Suppressor macrophage treated with lipopolysaccharide for 1 hour (primary cell): ENCODE measurements at places on chromosomes 13 and 19.
A peak's percentile ranks its signal among the peaks of the same experiment; 100 is the strongest.

DNA sequence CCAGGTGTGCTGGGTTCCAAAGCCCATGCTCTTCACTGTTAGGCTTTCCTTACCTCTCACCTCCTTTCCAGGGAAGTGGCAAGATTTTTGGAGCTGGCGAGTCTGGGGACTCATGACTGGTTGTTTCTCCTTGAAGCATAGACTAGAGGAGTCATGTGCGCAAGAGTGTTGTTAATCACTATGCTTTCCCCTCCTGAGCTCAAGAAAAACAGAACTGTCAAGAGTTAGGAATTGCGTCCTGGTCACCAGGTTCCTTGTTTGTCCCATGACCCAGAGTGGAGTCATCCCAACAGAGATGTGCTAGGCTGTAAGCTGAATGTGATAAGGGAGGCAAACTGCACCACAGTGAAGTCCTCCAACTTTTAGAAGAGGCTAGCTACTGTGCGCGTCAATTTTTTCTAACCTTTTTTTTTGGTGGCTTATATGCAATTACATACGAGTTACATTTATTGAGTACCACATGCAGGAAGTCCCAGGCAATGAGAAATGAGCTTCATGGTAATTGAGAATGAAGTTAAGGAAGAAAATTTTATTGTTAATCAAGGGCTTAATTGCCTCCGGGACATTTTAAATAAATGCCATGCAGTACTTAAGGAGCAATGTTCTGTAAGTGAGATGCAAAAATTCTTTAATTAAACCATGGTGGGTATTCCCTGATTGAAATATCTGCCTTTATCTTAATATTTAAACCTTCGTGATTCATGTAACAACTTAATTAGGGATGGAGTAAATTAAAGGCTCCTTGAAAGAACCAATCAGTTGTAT, 233.9 kb downstream of the ZIC5 start:
- DNase-seq = peak; percentile 47

GRCh38 chr19:56309511-56310185, 5.0 kb downstream of the ZSCAN5A start:
- DNase-seq = peak; percentile 60

- no peak for DNase-seq
Measured at GRCh38 chr19:28794301-28794700, 418.6 kb downstream of the UQCRFS1 start.

DNA sequence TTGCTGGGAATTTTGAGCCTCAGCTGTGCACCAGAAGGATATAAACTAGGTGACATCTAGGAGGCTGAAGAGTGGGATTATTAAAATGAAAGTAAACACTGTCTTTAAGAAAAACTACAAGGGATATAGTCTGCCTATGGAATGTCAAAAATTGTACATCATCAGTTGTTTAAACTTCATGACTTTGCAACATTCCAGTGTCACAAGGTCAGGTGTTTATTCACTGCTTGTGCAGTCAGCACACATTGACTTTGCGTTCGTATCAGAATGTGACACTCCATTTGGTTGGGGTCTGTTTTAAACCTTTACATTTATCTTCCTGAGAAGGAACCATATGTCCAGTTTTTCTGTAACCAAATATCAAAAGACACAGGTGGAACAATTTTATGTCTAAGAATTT, 85.6 kb downstream of the KL start:
- no peak for DNase-seq

GRCh38 chr13:111280681-111281585, 39.5 kb upstream of the TEX29 start:
- DNase-seq = peak; percentile 7

DNA sequence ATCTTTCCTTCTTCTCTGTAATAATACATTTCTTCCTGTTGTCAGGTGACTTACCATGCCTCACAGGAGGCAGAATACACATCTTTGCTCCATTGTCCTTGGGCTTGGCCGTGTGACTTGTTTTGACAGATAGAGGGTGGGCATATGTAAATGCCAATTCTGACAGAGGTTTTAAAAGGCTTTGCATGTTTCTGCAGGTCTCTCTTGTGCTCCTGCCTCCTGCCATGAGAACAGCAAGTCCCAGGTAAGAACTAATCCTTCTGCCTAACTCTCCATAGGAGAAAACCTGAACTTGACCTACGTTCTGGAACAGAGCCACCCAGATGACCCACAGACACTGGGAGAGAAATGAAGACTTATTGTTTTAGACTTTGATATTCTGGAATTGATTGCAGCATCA, 88.7 kb upstream of the TNFSF11 start:
- DNase-seq = no peak

DNA sequence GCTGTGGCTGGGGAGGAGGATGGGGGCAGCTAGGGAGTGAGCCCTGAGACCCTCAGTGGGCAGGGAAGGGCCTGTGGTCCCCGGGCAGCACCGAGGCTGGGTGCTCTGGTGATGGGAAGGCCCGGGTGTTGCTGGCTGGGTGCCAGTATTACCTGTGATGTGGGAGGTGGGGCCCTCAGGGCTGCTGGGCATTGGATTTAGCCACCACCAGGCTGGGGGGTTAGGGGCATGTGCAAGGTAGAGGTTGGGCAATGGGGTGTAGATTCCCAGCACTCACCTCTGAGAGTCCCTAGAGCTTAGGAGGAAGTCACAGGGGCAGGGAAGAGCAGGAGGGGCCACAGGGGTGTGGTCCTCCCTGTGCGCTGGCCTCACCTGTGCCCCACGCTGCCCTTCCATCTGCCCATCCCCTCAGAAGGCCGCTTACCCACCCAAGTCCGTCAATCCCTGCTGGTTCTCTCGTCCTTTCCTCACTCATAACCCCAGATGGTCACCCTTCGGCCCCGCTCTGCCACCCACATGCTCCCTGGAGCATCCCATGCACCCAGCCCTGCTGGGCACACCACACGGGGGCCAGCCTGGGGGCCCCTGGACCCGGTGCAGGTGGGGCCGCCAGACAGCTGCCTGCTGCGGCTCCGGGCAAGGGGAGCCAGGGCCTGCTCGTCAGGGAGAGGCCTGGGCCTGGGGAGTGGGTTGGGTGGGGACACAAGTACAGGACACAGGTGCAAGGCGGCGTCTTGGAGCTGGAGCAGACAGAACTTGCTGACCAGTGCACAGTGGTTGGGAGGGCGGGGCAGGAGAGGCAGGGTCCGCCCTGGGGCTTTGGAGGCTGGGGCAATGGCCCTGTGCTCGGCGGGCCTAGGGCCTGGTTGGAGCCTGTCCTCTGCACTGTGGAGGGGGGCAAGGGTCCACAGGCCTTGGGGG, 12.5 kb downstream of the EPN1 start:
- DNase-seq = no peak

- no peak for DNase-seq
Measured at GRCh38 chr19:40323705-40324104, 24.5 kb downstream of the C19orf47 start.

- DNase-seq = no peak
Measured at GRCh38 chr13:77752512-77753069, 55.1 kb downstream of the SLAIN1 start.

- no peak for DNase-seq
Measured at GRCh38 chr19:31283701-31284100, 65.5 kb downstream of the TSHZ3 start.

DNA sequence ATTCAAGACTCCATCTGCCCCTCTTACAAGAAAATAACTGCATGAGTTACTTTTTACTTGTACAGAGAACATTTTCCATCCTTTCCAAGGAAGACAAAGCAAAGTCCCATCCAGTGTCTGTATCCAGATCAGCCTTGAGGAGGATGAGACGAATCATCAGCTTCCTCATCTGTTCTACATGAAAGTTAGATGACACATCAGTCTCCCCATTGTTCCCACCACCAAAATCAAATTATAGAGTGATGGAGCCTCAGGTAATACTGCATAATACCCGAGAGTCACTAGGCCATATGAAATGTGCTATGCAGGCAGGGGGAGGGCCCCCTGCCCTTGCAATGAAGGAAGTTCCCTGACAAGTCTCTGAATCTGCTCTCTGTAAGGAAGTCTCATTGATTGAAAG, 1244.6 kb upstream of the SLC10A2 start:
- DNase-seq = no peak

GRCh38 chr13:93309886-93310523, 83.4 kb downstream of the GPC6 start:
- DNase-seq = no peak

DNA sequence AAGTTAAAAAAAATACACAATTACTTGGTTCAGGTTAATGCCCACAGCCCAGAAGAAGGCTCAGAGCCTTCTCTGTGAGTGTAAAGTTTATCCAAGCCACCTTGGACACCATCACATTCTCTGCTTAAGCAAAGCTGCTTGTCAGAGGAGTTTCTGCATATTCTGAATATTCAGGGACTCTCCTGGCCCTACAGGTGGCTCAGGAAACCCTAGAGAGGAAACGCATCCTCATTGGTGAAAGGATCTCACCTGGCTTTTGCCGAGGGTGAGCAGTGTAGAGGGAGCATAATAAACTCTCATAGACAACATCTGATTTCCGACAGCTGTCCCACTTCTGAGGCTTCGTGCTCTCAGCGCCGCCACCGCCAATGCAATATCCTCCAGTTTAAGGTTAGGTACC, 239.9 kb upstream of the TSHZ3 start:
- no peak for DNase-seq

DNA sequence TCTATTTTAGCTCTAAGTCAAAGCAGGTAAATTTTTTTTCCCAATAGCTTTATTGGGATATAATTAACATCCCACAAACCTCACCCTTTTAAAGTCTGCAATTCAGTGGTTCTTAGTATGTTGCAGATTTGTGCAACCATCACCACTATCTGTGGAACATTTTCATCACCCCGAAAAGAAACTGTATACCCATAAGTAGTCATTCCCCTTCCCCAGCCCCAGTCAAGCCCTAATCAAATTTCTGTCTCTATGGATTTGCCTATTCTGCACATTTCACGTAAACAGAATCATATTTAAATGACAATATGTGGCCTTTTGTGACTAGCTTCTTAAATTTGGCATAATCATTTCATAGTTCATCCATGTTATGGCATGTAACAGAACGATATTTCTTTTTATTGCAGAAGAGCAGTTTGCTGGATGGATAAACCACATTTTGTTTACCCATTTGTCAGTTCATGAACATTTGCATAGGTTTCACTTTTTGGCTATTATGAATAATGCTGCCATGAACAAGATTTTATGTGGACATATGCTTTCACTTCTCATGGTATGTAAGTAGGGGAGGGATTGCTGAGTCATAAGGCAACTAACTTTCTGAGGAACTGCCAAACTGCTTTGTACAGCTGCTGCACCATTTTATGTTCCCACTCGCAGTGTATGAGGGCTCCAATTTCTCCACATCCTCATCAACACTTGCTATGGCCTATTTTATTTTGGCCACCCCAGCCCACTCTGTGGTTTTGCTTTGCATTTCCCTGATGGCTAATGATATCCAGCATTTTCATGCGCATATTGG, 10.9 kb downstream of the SLC46A3 start:
- peak; percentile 93 for DNase-seq

GRCh38 chr13:86900906-86901305, 770.3 kb upstream of the SLITRK5 start:
- DNase-seq = no peak

DNA sequence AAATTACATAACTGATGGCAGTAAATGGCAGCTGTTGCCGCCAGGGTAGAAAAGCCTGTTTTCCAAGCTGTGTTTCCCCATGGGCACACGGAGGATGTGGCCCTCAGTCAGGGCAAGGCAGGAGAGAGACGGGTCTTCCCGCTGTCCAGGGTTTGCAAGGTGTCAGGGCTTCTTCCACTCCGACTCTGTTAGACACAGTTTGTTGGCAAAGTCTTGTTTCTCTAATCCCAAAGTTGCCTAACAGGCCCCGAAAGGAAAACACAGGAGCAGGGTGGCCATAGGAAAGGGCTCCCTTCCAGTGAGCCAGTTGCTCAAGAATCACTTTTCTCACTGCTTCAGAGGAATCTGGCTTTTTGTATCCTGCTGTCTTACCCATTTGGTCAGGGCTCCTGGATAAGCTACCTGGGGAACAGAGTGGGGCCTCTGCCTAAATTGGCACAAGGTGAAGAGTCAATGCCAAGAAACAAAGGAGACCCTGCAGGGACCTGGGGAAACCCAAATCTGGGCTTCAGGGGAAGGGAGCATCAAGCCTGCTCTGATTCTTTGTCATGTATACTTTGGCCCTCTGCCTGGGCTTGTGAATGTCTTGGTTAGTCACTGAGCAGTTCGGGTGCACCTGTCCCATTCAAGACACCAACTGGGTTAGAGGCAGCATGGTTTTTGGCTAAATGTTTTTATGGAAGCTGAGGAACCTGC, 29.0 kb upstream of the CXCL17 start:
- no peak for DNase-seq

DNA sequence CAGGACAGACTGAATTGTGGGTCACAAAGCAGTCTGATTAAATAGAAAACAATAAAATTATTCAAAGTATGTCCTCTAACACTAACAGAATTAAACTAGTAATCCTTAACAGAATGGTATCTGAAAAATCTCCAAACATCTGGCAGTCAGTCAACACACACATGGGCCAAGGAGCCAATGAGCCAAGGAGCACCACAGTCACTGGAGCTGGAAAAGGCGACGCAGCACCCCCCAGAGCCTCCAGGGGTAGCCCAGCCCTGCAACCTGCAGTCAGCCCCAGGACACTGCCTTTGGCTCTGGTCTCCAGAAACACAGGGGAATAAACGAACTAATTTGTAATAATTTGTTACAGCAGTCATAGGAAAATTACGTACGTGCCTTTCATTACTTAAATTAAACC, 12.3 kb downstream of the TUBGCP3 start:
- no peak for DNase-seq

GRCh38 chr13:110702591-110703526, 3.1 kb downstream of the CARS2 start:
- DNase-seq = no peak

DNA sequence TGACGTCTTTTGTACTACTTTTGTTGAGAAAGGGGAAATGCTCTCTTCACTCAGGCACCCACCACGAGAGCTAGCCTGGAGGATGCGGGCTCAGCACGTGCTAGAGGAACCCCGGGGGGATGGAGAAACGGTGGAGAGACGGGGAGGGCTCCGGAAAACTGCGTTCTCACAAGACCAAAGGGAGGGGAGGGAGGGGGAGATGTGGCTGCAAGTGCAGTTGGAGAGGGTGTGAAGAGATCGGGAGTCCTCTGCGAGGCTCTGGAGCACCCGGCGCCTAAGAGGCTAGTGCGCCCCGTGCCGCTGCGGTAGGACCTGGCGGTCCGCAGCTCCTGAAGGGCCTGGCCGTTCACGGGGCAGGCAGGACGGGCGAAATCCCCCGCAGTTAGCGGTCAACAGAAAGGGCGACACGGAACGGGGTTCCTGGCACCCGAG, 43.4 kb upstream of the XPO4 start:
- peak; percentile 33 for DNase-seq

DNA sequence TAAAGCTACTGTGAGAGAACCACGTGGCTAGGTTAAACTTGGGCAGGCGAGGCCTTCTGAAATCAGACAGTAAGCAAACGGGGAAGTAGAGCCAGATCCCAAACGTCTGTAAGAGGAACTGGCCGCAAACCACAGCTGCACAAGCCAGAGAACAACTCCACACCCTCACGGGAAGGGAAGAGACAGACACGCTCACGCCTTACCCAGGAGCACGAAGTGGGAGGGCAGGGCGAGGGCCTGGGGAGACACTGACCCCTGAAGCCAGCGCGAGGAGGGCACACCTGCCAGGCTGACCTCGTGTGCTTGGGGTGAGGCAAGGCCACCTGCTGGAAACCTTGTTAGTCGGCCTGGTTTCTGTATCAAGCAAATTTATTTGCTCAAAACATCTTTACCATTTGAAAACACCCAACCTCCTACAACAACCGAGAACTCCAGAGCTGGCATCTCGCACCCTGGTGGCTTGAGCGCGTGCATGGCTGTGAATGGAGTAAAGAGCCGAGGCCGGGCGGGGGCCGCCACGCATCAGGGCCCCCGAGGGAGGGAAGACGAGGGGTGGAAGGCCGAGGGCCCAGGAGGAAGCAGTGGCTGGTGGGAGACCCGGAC, 7.3 kb downstream of the POLR2E start:
- DNase-seq = peak; percentile 95

GRCh38 chr19:2477732-2478191, 1.8 kb downstream of the GADD45B start:
- DNase-seq = peak; percentile 46
